Bronchial epithelial cell (primary cell): ENCODE measurements at places on chromosomes 5 and 9.

DNA sequence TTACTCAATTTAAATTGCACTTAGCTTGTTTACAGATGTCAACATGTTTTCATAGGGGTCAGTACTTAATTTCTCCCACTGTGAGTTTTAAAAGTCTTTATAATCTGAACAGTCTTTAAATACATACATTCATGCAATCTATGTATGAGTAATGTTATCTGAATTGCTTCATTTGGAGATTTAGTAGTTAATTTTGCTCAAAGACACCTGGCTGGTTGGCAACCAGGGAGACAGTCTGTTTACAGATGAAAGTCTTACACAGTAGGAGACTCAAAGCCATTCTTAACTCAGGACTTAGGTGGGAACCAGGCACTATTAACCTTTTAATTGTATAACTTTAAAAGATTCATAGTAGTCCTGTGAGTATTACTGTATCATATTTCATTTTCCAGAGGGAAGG lies 29.3 kb downstream of the DAB2 start:
- DNase-seq = peak; percentile 76

GRCh38 chr9:3894772-3895171 lies 369.0 kb upstream of the RFX3 start:
- no peak for DNase-seq

DNA sequence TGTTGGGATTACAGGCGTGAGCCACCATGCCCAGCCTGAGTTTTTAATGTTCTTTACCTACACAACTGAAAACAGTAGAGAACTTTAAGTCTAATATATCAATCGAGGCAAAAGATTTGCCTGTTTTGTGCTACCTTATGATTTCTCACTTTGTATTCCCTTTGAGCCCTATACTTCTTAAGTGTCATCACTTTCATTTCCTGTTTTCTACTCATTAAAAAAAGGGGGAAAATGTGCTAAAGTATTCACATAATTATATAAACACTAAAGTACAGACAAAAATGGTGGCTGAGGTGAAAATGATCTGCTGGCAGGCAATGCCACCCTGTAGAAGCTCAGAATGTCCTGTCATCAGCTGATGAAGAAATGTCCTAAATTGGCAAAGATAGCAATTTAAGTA lies 23.6 kb downstream of the ATG10 start:
- no peak for DNase-seq

DNA sequence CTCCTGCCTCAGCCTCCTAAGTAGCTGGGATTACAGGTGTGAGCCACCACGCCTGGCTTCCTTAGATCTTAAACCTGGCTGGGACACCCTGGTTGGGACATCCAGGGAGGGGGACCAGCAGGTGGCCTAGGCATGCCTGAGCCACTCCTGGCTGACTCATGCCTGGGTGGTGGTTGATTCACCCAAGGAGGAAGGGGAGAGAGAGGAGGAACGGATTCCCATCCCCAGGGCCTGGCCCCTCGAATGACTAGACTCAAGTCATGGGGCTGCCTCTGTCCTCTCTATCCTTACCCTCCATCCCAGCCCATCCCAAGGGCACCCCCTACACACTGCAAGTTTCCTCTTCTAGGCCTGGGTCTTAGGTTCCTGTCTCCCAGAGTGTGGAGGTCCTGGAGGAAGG lies 12.7 kb downstream of the EEIG1 start:
- DNase-seq = peak; percentile 91

DNA sequence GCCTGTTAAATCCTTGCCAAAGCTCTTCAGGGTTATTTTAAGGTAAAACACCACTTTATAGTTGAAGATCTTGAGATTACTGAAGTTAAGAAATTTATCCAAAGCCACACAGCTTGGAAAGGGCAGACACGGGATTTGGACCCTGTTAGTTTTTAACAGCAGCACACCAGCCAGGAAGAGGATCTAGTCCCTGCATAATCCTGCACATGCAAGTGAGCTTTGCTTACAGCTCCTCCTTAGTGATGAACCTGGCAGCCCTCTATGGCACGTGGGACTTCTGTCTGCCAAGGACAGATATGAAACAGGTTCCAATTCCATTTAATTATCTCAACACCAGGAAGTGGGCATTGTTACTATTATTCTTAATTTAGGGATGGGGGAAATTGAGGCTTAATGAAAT lies 108.7 kb downstream of the TRIM32 start:
- DNase-seq = no peak

- DNase-seq = no peak
Observed at GRCh38 chr9:91148306-91148705, 213.4 kb downstream of the AUH start.

GRCh38 chr5:118069452-118069851 lies 918.9 kb downstream of the DTWD2 start:
- DNase-seq = no peak

DNA sequence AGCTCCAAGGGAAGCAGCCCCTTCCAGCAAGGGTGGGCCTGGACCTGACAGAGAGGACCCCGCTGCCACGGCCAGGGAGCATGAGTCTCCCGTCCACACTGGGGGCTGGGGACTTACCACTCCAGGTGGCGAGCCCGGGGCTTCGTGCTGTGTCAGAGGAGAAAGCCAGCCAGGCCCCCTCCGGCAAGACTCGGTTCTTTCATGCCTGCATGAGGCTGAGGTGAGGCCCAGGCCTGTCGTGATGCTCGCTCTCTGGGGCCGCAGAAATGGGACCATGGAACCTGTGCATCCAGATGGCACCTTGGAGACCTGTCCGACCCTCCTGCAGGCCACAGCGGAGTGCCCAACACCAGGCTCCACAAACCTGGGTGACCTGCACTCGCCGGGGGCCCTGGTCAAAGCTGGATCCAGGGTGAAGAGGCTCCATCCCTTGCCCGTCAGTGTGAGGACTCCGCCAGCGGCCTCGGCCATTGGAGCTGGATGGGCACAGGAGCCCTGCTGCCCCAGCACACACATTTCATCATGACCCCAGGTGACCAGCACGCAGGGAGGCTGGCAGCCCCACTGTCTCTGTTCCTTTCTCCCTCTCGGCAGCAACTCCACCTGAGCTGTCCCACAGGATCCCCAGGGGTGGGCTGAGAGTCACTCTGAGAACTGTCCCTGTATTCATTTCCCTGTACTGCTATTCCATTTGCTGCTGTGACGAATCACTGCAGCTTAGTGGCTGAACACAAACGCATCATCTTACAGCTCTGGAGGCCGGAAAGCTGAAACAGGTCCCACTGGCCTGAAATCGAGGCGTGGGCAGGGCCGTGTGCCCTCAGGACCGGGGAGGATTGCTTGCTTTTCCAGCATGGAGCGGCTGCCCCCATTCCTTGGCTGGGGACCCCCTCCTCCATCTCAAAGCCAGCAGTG lies 24.4 kb downstream of the SLC6A18 start:
- no peak for DNase-seq

GRCh38 chr9:137959641-137960411 lies 82.2 kb downstream of the CACNA1B start:
- no peak for DNase-seq

DNA sequence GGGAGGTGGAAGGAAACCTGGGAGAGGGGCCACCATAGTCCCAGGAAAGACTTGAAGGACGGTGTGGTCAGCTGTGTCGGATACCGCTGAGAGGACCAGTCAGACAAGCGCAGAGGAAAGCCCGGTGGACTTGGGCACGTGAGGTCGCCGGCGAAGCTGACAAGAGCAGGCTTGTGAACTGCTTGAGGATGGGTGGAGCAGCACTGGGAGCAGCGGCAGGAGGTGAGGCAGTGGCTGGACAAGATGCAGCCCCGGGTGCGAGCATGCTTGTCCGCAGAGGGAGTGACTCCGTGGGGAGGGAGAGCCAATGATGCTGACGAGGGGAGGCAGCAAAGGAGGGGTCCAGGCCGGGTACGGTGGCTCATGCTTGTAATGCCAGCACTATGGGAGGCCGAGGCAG lies 18.3 kb upstream of the CD74 start:
- no peak for DNase-seq

GRCh38 chr5:89850513-89850865 lies 559.1 kb downstream of the CETN3 start:
- no peak for DNase-seq

GRCh38 chr9:85377731-85378289 lies 363.9 kb downstream of the AGTPBP1 start:
- no peak for DNase-seq
